NCI-H226 (cell line): ENCODE measurements at places on chromosomes 3 and 15.
A peak's percentile ranks its signal among the peaks of the same experiment; 100 is the strongest.

- DNase-seq = no peak
Measured at GRCh38 chr3:52782412-52783210, 5.2 kb downstream of the ITIH1 start.

- no peak for DNase-seq
Measured at GRCh38 chr3:139935016-139935865, at the start of gene CLSTN2. CLSTN2 (plus strand) TSS chr3:139935185.

DNA sequence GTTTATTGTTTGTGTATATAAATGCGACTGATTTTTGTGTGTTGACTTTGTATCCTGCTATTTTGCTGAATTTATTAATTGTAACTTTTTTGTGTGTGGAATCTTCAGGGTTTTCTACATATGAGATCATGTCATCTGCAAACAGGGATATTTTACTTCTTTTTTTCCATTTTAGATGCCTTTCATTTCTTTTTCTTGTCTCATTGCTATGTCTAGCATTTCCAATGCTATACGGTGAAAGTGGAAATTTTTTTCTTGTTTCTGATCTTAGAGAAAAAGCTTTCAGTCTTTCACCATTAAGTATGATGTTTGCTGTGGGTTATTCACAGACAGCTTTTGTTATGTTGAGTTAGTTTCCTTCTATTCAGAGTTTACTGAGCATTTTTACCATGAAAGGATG is 31.4 kb downstream of the COMMD2 start:
- no peak for DNase-seq

GRCh38 chr15:67103432-67103831 is 38.0 kb downstream of the SMAD3 start:
- DNase-seq = no peak

DNA sequence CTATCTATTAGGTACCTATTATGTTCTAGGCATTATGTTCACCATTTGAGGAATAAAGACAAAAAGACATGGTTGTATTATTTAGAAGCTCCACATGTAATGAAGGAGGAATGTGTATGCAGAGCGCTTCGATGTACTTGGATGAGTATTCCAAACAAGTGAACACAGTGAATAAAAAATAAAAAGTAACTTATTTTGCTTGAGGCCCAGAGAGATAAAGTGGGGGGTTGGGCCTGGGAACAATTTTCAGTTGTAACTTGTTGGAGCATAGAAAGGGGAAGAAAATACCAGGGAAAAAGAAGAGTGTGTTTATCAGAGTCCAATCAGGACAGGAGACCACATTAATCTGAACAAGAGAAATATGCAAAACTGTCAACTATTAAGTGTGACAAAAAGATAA is 445.7 kb upstream of the BCHE start:
- no peak for DNase-seq

- DNase-seq = peak; percentile 12
Measured at GRCh38 chr3:79521221-79521848, 246.5 kb downstream of the ROBO1 start.

DNA sequence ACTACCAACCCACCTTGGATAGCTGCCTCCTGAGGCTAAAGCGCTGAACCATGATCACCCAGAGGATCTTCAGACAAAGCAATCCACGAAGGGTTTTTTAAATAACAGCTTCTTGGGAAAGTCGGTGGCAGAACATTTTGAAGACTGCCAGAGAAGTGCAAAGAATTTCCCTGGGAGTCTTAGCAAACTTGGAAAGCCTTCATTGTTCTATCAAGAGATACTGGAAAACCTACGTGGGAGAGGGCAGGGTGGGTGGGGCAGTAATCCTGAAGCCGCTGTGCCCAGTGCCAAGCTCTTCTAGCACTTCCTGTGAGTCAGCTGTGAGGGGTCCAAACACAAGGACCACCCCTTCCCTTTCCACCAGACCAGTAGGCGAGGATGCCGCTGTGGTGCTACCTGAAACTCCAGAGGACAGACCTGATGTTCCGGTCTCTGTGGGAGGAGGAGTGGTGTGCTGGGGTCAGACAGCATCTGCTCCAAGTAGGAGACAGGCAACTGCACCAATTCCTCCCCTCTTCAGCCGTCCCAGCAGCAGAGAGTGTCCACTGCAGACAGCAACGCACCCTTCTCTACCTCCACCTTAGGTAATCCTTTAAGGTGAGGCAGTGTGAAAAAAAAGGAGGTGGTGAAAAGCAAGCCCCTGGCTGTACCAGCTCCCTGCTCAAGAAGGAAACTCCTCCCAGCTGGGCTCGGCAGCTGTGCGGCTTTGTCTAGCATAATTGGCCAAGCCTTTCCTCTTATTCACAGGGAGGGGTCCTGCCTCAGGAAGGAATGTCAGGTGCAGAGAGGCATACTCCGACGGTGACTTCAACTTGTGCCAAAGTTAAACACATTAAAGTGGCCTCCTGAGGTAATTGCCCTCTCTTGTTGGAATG is 99.0 kb downstream of the TMCC1 start:
- peak; percentile 93 for DNase-seq

DNA sequence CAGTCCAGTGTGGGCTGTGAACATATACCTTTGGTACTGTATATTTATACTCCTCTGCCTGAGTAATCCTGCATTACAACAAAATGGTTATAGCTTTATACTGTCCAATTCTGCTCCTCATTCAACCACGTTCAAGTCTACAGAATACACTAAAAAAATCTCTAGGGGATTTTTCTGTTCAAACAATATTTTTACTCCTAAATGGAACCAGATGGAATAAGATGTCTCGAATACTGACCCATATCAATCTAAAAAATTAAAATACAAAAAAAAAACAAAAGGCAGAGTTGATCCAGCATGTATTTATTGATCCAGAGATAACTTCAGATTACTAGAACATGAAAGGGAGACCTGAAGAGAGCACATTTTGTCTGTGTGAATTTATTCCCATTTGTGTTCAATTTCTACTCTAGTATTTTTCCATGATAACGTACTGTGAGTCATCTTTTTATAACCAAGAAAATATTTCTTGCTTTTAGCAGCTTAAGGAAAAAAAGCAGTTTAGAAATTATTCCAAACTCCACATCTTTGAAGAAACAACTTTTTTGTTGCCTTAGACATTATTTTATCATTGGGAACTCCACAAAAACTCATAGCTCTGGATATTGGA is 910.7 kb downstream of the TBL1XR1 start:
- DNase-seq = no peak
